ENCODE measurements at places on chromosomes 2 and 18. TPM values are rescaled to one million over a fixed set of nuclear protein-coding genes. Genes with fewer than 3 reads are reported as not detected.

Gene NUP35
- total RNA-seq, result 23.3 TPM

Gene SLC11A1
- under 0.01 TPM for total RNA-seq

Gene CCDC141
- total RNA-seq, result not detected

Gene LCLAT1
- total RNA-seq, result 11.5 TPM

Gene KCNS3
- 5.3 TPM for total RNA-seq

Gene OST4
- 386 TPM for total RNA-seq

Gene COL5A2
- total RNA-seq, result 257 TPM

Gene DPP10
- total RNA-seq, result not detected

Gene NEU4
- total RNA-seq, result not detected

GRCh38 chr18:44996261-44996660, 315.6 kb downstream of the SETBP1 start:
- no peak for DNase-seq

DNA sequence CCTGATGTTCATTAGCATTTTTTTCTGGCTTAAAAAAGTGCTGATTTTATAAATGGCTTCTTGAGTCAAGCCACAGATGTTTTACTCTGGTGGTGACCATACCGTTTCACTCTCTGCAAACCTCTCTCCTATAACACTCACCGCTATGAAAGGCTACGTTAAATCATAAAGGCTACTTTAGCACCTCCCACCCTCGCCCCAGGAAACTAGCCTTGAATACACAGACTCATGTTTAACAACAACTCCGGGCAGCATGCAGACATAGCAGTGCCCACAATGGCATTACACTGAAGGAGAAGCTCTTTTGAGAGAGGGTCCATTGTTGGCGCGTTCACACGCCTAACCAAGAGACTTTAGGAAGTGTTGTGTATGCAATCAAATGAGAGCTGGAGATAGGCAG, 5.6 kb downstream of the MYT1L start:
- no peak for DNase-seq

GRCh38 chr2:229162015-229162414, 109.1 kb downstream of the PID1 start:
- DNase-seq, result no peak

- no peak for DNase-seq
These were observed 44.2 kb upstream of the CDH7 start for GRCh38 chr18:65706646-65707045.

DNA sequence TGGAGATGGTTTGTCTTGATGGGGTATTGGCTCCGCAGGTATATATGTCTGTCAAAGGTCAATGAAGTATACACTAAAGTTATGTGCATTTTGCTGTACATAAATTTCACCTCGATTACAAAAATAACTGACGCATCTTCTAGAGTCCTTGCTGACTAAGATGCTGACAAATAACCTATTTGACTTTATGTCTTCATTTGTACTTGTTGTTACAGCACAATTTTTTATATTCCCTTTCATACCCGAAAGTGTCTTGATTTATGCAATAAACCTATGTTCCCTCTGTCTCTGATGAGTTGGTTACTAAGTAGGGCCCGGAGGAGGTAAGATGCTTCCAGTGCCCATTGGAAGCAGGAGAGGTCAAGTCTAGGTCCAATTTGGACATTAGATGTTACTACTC, 93.5 kb downstream of the COPS8 start:
- DNase-seq, result no peak

DNA sequence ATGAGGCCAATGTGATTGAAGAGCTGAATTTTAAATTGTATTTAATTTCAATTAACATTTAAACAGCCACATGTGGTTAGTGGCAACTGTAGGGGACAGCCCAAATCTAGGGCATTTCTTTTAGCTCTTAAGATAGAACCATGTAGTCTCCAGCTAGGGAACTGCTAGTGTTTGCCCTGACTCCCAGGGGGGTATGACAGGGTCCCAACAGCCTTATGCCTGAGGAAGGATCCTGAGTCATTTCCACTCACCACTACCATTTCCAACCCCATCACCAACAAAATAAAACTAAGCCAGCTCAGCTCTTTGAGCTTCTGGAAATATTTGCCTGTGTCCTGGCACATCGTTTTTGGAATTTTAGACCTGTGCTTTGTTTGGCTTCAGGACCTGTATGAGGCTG, 13.7 kb upstream of the GMCL1 start:
- DNase-seq, result no peak

DNA sequence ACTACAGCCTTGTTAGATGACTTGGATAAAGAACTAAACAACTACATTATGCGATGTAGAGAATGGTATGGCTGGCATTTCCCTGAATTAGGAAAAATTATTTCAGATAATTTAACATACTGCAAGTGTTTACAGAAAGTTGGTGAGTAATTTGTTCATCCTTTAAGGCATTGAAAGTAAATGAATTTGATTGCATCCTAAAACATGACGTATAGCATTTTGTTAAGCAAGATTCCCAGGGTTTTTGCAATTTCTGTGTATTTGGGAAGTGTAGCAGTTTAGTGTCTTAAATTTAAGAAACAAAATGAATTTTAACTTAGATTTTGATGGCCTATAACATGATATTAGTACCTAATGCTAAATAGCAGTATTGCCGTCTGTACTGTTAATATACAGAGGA, 24.8 kb downstream of the NOP58 start:
- peak; percentile 47 for DNase-seq

GRCh38 chr2:137928547-137929518, 35.4 kb upstream of the HNMT start:
- DNase-seq, result peak; percentile 62

Measured in IMR-90 (cell line).